ENCODE measurements at places on chromosomes 3 and 15.

GRCh38 chr3:141796889-141797781 lies 33.9 kb downstream of the GRK7 start:
- DNase-seq: no peak

GRCh38 chr15:100264994-100265640 lies 76.7 kb downstream of the ADAMTS17 start:
- no peak for DNase-seq

DNA sequence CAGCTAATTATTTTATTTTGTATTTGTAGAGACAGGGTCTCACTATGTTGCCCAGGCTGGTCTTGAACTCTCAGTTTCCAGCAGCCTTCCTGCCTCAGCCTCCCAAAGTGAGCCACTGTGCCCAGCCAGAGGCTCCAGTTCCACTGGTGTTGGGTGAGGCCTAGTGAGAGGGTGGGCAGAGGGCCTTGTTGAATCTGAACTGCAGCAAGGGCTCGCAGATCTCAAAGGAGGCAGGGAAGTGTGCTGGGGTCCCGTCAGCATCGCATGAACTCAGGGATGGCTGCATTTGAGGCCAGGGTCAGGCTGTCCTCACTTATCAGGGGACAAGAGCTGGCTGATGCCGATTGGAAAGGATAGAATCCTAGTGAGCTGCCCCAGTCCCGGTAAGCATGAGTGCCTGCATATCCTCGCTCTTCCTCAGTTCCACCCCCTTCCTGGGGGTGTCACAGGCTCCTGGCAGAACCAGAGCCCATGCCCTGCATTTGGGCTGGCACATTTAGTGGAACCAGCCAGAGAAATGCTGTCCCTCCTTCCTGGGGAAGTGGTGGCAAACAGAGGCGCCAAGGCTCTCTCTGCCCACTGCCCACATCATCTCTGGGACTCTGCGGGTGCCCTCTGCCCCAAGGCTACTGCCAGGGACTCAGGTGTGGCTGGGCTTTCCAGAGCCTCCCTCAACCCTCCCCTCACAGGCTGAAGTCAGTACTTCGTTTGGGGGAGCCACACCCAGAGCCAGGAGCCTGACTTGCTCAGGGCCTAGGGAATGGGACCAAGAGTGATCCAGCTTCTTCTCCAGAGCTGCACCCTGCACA lies 24.1 kb downstream of the ALS2CL start:
- no peak for DNase-seq

DNA sequence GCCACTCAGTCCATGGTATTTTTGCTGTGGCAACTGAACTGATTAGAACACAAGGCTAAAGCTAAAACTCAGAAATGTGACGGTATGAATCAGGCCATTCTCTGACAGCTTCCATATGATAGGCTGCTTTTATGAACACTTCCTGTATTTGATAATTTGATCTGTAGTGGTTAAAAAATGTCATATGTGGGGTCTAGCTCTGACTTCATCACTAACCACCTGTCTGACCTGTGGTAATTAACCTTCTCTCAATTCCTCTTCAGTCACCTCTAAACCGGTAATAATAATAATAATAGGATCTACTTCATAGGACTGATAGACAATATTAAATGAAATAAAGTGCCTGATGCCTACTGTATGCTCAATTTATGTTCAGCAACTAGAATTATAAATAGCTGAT lies 223.2 kb downstream of the MBNL1 start:
- no peak for DNase-seq

DNA sequence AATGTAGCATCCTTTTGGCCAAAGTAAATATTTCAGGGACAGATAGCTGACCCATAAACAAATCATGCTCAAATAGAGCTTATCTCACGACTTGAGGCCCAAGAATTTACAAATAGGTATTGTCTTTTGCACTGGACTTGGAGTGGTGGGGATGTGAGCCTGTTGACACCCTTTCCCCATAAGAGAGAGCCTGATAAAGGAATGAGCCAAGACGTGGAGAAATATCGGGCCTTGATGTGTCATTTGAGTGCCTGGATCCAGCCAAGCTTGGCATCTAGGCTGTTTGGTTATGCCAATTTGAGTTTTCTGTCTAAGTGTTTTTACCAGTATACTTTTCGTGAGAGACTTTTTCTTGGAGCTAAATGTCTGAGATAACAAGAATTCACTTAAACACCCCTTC lies 112.9 kb upstream of the RGMA start:
- no peak for DNase-seq

DNA sequence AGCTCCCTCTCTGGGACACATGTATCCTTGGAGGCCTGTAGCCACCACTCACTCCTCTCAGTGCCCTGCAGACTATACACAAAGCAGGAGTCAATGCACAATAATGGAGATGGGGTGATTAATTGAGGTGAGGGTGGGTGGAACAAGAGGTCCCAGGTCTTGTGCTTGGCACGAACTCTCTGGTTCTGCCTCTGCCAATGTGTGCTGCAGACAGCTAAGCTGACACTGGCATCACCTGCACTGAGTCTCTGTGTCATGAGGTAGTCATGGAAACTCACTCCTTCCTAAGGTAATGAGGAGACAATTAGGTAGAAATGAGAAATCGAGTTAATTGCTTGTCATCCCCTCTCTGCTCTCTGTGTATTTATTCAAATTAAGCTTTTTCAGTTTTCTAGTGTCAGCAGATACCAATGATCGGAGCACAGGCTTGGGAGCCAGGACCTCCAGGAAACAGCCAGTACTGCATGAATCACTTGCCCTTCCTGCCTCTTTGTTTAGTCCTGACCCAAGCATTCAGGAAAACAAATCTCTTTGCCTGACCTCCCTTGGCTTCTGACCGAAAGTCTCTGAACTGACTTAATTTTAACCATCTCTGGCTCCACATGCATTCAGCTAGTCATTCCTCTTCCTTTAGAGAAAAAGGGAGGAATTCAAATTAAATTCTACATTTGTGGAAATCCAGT lies 56.7 kb downstream of the DRD3 start:
- no peak for DNase-seq

DNA sequence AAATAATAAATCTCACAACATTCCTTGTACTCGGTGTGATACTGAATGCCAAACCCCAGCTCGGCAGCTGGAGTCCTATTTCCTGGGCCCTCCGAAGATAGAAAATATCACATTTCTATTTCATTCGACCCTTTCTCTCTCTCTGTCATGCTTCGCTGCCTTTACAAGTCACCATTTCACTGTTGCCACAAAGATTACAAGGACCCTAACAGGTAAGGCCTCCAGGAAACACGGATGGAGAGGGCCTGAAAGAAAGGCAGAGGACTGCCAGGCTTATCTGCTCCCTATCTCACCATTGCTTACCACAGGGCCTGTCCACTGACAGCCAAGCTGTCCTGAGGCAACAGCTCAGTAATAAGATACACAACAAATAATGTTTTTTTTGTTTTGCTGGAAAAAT lies 376.5 kb downstream of the MECOM start:
- no peak for DNase-seq

DNA sequence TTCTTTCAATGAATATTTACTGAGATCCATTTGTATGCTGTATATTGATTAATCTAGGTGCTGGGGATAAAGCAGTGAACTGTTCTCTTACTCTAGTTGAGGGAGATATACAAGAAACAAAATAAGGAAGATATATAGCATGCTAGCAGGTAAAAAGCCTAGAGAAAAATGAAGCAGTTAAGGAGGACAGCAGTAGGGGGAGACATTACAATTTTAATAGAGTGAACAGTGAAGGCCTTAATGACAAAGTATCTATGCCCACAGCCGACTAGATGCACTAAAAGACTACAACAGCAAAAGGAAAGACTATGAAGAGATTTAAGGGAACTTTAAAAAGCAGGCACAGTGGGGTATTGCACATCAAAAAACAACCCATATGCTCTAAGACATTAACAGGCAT lies 81.4 kb downstream of the XRN1 start:
- no peak for DNase-seq

DNA sequence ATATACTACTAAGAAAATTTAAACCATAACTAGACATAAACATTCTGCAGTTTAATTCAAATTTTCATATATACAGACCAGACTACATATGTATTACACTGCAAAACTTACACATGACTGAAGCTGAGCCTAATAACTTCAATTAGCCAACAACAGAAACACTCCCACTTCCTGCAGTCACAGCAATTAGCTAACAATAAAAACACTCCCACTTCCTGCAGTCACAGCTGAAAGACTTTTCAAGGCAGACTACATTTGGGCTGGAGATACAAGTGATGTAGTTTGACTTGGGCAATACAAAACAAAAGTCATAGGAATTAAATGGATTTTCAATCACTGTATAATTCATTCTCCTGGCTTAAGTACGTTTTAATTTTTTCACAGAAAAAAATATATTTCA lies 10.3 kb downstream of the TM2D3 start:
- DNase-seq: no peak

DNA sequence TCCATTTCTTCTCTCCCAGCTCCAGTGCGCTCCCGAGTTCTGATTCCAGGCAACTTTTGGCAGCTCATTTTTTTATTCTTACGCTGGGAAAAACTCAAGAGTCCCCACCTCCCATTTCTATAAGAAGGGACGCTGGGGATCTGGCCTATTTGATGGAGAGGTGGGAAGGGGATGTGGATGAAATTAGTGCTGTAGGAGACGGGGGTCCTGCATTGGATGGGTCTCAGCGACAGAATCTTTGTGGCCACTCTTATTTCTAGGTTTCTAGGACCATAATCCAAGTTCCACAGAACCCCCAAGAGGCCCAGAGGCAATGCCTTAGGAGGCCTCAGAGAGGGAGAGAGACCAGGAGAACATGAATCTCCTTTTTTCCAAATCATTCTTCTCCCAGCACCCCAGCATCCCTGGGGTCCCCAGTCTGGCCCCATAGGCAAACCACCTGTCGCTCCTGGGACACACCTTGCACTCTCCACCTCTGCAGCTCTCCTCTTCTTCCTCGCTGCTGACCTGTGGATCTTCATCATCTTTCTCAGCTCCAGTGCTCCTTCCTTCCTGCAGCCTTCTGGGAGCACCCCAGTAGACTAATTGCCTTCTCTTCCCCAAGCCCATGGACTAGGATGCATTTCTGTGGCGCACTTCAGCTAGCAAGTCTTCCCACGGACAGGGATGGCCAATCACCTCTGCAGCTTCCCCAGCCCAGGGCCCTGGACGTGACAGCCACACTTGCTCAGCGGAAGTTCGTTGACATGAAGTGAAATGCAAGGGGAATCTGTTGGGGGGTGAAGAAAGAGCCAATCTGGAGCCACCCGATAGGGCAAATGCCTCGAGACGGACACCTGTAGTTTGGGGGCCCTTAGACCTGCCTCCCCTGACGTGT lies 100.1 kb upstream of the ALDH1A3 start:
- DNase-seq: no peak

GRCh38 chr15:38695249-38696108 lies 130.9 kb upstream of the RASGRP1 start:
- DNase-seq: no peak

DNA sequence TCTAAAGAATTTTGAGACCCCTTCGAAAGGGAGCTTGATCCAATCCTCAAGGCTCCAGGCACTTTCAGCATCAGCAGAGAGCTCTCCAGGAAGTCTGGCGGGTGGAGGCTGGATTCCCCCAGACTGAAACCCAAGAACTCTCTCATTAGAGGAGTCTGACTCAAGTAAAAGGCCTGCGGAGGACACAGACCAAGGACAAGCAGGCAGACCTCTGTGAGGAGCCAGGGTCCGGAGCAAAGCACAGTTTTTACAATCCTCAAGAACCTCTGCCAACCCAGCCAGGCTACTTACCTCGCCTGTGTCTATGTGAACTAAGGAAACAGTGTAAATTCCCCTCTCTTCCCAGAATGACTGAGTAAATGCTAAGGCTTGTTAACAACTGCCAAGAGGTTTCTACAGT lies 86.2 kb downstream of the FBN1 start:
- no peak for DNase-seq

GRCh38 chr3:4506559-4507023 lies 13.4 kb downstream of the ITPR1 start:
- DNase-seq: no peak

GRCh38 chr3:187025656-187026316 lies 95.5 kb downstream of the ST6GAL1 start:
- no peak for DNase-seq

DNA sequence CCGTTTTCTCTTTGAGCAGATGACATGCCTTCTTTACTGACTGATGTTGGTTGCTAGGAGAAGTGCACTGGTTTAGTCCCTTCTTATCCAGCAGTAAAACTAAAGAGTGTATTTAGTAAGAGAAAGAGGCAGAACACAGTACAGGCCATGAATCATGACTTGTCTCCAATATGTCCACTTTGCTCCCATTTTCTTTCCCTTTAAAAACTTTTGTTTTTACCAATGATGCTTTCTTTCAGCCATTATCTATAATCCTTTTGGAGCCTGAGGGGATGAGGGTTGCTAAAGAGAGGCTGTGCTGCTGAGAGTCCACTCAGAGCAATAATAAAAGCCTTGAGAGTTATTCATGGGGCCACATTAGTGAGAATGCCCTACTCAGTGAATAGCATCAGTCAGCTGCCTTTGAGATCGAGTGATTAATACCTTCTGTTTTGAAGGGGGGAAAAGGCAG lies 12.2 kb downstream of the ROBO2 start:
- DNase-seq: no peak

DNA sequence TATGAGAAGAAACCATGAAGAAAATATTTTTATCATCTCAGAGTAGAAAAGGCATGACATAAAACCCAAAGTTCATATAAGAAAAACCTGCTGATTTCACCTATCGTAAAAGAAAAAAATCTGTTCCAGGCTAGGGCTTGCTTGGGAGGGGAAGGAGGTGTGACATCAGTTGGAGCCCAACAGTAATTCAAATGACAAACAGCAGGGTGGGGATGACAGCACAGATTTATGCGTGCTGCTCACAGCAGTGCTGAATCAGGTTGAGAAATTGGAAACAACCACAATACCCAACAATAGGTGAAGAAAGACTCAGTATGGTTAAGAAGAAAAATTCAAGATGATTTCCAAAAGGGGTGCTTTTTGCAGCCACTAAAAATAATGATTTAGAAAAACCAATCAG lies 172.4 kb downstream of the PDE8A start:
- no peak for DNase-seq

DNA sequence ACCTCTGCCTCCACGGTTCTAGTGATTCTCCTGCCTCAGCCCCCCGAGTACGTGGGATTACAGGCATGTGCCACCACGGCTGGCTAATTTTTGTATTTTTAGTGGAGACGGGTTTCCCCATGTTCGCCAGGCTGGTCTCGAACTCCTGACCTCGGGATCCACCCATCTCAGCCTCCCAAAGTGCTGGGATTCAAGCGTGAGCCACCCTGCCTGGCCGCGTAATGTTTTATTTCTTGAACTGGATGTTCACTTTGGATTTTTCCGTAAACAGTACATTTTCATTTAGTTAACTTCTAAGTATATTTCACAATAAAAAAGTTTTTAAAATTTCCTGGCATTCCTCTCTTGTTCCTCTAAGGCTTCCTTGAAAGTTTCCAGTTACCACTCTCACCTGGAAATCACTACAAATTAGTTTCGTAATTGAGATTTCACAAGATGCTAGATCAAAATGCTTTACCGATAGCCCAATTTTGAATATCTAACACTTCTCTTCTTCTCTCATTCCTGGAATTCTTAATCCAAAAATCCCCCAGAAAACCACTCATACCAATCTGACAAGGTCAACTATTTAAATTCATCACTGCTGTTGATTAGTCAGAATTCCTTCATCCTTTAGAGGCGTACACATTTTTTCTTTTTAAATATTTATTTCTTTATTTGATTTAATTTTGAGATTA lies 44.7 kb upstream of the INO80 start:
- no peak for DNase-seq

GRCh38 chr15:28113394-28114113 lies 14.4 kb upstream of the OCA2 start:
- no peak for DNase-seq

All from stimulated activated CD4-positive, alpha-beta T cell treated with anti-CD3 and anti-CD28 coated beads, Interleukin-1b, Interleukin-23, amount 100 ng/mL, for 1 hour (primary cell).